NCI-H82 (cell line): ENCODE measurements at places on chromosomes 12 and 14.

DNA sequence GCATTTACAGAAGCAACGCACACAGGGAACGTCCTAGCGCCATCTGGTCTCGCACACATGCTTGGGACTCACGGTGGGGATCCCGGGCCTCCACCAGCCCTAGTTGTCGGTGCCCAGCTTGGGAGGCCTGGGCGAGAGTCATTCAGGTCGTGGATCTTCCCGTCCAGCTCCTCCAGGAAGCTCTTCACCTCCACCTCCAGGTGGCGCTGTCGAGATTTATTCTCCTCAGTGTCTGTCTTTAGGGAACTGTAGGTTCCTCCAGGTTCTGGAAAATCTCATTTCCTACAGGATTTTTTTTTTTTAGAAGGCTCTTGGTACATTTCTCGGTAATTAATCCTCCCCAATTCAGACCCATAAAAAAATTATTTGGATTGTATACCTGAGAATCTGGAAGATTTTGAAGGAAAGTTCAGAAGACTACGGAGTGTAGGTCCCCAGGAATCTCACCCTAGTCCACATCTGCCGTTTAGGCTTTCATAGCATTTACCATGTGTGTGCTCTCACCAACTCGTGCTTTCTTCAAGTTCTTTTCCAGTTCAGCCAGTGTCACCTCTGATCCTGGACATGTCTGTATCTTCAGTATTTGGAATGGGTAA, 910.0 kb downstream of the TMEM121 start:
- peak; percentile 40 for DNase-seq

GRCh38 chr14:38948171-38948570, 154.9 kb downstream of the SEC23A start:
- no peak for DNase-seq

DNA sequence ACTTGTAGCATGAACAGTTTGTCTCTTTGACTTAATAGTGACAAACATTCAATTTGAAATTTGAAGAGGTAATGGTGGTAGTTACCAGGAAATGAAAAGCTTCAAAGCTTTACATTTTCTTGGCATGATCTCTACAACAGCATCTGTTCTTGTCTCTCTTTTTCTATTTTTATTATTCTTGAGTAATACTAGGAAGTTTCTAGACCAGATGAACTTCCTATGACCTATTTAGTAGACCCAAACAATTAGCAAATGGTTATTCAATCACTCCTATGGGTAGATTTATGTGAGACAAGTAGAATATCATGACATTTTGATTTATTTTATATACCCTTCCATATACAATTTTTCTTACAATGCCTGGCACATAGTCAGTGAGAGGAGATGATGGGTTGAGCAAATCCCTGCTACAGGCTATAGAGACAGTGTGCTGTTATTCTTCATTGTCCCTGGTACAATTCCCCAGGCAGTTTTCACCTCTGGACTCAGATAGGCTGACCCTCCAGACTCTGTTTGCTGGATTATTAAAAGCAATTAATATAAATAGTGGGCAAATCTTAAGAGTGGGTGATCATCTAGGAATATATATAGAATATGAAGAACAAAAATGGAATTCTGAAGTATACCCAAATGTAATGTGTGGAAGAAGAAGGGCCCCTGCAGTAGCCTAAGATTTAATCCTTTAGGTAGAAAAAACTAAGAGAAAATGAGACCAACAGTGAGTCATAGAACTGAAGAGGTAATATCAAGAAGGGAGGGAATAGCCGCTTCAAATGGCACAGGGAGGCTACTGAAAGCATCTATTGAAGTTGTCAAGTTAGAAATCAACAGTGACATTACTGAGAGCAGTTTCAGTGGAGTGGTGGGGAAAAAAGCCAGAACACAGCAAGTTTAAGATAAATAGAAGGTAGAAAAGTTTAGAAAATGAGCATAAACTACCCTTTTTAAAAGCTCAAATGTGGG, 512.0 kb downstream of the FOXG1 start:
- no peak for DNase-seq

GRCh38 chr14:83300476-83301064, 1766.9 kb upstream of the SEL1L start:
- peak; percentile 65 for DNase-seq

GRCh38 chr12:52370926-52371608, 3.8 kb upstream of the KRT85 start:
- no peak for DNase-seq

DNA sequence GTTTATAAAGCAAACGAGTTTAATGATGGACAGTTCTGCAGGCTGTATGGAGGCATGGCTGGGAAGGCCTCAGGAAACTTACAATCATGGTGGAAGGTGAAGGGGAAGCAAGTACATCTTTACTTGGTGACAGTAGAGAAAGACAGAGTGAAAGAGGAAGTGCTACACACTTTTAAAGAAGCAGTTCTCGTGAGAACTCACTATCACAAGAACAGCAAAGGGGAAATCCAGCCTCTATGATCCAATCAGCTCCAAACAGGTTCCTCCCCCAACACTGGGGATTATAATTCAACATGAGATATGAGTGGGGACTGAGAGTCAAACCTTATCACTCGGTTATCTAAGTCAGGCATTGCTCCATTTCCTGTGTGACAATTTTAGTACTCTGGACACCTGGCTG, 189.9 kb upstream of the CNTN1 start:
- no peak for DNase-seq

DNA sequence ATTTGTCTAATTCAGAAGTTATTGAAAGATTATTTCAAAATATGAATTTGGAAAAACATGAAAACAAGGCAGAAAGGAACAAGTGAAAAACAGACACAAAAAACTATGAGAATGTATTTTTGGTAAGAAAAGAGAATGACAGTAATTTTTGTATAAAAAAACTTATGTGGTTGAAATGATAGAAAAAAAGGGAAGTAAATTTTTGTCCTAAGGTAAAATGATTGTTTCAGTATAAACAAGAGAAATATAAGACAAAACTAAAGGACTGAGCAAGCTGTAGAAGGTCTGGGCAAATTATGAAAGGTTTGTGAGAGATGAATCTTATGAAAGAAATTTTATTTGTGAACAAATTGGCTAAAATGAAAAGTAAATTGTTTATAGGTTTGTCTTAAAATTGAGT, 44.6 kb downstream of the CEP83 start:
- DNase-seq: no peak

DNA sequence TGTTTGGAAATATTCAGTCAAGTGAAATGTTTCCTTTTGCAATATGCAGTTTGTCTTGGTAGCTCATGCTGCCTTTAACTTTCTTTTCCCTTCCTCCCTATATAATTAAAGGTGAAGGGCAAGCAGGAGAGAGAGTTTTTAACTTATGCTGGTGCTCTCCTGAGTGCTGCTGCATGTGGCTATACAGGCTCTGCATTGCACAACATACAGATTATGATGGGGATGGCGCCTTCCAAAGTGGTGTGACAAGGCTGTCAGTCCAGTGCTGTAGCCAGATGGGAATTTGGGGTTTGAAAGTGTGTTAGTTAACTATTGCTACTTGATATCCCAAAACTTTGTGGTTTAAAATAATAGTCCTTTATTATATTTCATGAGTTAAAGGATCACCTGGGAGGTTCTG, 199.0 kb downstream of the ATP23 start:
- DNase-seq: no peak

DNA sequence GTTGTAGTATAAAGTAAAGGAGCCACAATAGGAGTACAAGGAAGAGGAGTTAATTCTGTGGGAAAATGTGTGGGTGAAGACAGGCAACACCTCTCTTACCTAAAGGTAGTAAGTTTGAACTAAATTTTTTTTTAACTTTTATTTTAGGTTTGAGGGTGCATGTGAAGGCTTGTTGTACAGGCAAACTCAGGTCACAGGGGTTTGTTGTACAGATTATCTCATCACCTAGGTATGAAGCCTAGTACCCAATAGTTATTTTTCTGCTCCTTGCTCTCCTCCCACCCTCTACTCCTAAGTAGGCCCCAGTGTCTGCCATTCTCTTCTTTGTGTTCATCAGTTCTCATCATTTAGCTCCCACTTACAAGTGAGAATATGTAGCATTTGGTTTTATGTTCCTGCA, 70.5 kb downstream of the DNAI7 start:
- DNase-seq: no peak

- DNase-seq: no peak
These were observed 680 bp downstream of the NECAP1 start for GRCh38 chr12:8082808-8083100.

DNA sequence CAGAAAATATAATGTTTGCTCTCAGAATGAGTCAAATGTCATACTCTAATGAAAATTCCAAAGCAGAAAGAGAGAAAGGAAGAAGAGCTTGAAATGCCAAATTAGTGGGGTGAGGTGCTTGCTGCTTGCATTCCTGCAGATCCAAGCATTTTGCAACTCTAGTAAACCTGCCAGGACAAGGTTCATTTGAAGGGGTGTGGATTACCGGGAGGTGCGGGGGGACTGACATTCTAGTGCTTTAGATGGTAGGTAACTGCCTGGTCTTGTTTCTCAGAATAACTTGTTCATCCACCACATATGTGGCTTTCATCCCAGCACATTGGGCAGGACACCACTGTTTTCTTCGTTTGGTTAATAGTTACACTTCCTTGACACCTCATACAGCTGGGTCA, 144.4 kb downstream of the AKAP6 start:
- no peak for DNase-seq

- DNase-seq: no peak
These were observed 7.9 kb downstream of the NKX2-1 start for GRCh38 chr14:36511981-36512584.

DNA sequence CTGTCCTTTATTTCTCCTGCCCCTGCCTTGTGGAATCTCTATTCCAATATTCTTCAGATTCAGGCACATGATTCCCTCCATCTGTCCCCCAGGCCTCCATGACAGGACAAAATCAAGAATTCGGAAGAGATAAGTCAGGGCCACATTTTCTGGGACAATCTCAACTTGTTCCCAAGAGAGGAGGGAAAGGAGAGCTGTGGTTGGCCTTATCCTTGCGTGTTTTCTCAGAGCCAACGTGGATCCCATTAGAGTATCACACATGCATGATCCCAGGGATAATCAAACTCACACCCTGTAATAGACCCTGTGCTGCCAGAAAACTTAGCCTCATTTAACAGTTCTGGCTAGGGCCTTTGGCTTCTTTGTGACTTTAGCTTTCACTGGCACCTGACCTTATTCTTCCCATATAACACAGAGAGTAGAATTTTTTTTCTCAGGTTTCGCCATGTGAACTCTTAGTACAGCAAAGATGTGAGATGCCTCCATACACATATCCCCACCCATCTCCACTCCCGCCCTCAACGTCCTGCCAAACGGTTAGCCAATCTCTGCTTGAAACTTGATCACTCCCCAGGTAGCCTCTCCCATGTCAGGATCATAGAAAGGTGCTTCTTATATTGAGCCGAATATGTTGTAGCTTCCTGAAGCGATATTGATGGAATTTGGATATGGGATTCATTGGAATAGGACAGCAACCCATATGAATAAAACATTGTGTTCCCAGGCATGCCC, 6.7 kb upstream of the KRT1 start:
- DNase-seq: no peak

- no peak for DNase-seq
These were observed 57.3 kb downstream of the KNTC1 start for GRCh38 chr12:122584177-122584863.

GRCh38 chr12:65643595-65644386, 180.5 kb upstream of the HMGA2 start:
- DNase-seq: no peak

DNA sequence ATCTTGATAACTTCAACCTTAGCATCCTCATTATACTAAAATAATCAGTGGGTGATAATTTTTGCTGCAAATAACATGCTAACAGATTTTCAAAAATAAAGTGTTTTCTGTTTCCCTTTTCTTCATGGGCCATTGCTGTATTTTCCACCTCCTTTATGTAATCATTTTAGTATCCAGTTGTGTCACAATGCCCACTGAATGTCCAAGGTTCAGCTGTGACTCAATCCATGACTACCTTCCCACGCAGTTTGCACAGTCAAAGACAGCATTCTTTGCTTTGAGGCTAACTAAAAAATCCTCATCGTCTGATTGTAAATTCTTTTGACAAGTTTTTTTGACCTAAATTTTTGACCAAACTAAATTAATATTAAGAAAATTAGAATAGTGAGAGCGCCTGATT, 474.1 kb downstream of the FLRT2 start:
- no peak for DNase-seq

DNA sequence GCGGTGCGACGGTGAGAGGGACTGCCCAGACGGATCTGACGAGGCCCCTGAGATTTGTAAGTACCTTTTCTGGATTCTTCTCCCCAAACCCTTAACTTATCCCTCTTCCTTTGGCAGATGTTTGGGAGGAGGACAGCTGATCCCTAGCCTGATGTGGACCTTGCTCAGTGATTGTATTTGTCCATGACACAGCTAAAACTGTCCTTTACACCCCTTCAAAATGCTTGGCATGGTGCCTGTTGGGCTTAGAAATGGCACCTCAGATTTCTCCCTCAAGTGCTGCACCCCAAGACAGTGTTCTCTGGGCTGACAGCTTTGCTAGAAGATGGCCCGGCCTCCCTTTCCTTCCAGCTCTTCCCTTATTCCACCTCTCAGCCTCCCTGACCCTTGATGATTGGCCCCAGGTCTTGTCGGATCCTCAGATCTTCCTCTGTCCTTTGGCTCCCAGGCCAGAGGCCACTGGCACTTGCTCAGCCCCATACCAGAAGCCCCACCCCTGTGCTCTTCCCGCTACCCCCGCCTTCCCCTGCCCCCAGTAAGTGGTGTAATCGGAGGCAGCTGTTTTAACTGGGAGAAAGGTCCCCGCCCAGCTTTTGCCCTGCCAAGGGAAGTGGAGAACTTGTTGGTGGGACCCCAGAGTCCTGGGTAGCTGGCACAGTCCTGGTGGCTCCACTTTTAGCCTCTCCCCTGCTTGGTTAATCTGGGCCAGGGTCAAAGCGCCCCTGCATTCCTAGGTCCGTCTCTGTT, 8.7 kb downstream of the LRP1-AS start:
- no peak for DNase-seq

- no peak for DNase-seq
These were observed 36.0 kb downstream of the PTPN21 start for GRCh38 chr14:88518592-88519512.

DNA sequence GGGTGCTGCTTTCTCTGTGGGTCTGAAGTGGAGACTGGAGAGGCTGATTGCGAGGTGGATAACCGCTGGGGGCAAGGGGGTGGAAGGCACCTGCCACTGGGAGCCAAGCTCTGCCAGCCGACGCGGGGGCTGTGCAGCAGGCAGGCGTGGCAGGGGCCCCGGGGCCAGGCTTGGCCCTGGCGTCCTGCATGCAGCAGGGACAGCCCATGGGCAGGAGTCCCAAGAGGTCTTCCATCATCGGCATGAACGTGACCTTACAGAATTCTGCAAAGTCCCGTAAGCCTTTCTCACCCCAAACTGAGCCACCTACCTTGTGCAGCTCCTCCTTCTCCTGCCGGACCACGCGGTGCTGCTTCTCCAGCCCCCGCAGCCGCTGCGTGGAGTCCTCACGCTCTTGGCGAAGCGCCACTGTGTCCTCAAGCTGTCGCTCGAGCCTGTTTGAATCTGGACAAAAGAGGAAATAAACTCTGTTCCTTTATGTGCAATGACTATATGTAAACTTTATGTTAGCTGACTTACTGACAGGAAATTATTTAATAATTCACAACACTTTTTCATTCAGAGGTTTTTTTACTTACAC, 51.3 kb downstream of the AMN start:
- DNase-seq: no peak

GRCh38 chr12:53091756-53092155, 5.7 kb upstream of the IGFBP6 start:
- no peak for DNase-seq
